ENCODE measurements at places on chromosomes 1 and 21.
A peak's percentile ranks its signal among the peaks of the same experiment; 100 is the strongest.

DNA sequence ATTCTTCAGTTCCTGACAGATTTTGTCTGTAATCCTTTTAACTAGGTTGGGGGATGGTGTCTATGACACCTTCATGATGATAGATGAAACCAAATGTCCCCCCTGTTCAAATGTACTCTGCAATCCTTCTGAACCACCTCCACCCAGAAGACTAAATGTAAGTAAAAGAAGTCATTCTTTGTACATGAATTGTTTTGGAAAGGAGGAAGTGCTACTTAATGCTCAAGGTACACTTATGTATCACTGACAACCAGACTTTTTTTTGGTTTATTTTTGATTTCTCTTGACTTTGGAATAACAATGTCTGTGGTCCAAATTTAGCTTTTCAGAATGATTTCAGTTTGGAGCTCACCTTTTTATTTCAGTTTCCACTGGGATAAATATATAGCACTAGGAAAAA is 2.3 kb downstream of the DYRK3 start:
- DNase-seq = no peak

DNA sequence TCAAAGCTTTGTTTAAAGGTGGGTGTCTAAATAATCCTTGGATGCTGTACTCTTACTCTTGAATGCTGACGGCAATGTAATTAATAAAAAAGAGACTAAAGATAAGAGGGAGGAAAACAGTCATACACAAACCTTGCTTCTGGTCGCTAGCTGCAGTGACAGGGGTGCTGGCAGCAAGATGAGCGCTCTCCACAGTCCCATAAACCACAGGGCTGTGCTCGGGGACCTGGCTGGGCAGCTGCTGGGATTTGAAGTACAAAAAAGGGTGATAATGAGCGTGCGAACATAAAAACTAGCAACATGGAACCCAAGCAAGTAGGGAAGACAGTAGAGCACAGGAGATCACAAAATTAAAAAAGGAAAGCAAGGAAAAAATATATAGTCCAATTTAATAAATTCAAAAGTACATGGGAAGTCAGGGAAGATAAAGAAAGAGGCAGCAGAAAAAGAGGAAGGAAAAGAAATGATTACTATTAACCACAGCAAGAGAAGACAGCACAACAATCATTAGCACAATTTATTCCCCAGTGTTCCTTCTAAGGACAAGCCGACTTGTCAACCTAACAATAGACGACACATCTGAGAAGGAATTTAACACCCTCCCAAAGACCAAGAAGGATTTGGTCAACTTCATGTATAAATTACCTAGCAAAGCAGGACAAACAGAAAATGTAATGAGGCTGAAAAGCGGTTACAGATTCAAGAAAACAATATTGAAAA is 162.9 kb upstream of the HP1BP3 start:
- no peak for DNase-seq

GRCh38 chr1:84683508-84683907 is 6.8 kb downstream of the SSX2IP start:
- DNase-seq = no peak

DNA sequence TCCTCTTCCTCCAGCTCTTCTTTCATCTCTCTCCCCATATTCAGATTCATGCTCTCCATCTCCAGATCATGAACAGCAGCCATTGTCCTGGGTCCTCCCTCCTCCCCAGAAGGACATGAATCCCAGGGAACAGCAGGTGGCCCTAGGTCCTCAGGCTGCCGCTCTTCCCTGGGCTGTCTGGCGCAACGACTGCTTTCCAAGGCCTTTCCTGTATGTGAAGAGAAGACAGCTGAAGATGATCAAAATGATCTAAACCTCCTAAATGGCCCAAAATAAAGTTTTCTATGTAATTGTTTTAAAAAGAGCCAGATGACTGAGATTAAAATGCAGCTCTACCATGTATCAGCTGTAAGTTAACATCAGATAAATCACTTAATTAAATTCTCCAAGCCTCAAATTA is 22.5 kb downstream of the RHBDL2 start:
- DNase-seq = peak; percentile 29

DNA sequence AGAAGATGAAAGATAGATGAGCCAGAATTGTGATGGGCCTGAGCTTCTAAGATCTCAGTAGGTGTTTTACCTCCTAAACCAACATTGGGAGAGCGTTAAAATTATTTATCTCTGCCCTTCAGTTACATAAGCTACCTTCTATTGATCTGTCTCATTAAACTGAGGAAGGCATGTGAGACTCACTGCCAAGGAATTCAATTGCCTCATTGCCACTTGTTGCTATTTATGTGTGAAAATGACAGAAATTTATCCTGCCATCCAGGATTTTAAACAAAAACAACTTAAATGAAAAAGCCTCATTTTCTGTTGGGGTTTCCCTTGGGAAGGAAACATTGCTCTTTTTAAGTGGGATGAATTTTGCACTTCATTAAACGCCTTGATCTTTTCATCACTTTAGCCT is 78.7 kb upstream of the RUNX1 start:
- no peak for DNase-seq

GRCh38 chr1:203056012-203056411 is 29.7 kb downstream of the PPFIA4 start:
- DNase-seq = no peak

- no peak for DNase-seq
Observed at GRCh38 chr21:17575076-17575475, 37.6 kb downstream of the BTG3 start.

GRCh38 chr1:10691740-10692125 is 104.7 kb downstream of the CASZ1 start:
- no peak for DNase-seq

Measured in uterus (tissue), 4 donors.